Left lung (tissue), 14 donors: ENCODE measurements at places on chromosomes 2 and 18.

DNA sequence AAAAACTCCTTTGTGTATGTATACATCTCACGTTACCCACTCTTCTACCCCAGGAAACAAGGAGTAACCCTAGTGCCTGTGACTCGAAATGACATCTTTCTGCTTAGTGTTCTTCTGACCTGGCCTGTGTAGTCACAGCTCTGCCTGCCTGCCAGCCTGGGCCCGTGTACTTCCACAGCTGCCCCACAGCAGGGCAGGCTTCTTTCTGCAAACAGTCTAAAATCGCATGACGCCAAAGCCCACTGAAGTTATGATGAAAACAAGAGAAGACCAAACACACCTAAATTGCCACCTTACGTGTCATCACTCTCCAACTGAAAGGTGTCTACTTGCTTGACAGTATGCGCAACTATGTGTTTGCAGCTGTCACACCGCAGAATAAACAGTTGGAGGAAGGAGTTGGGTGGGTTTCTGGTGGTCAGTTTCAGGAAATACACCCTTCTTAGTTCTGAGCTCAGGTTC is 1.5 kb downstream of the GAREM1 start:
- no peak for DNase-seq

DNA sequence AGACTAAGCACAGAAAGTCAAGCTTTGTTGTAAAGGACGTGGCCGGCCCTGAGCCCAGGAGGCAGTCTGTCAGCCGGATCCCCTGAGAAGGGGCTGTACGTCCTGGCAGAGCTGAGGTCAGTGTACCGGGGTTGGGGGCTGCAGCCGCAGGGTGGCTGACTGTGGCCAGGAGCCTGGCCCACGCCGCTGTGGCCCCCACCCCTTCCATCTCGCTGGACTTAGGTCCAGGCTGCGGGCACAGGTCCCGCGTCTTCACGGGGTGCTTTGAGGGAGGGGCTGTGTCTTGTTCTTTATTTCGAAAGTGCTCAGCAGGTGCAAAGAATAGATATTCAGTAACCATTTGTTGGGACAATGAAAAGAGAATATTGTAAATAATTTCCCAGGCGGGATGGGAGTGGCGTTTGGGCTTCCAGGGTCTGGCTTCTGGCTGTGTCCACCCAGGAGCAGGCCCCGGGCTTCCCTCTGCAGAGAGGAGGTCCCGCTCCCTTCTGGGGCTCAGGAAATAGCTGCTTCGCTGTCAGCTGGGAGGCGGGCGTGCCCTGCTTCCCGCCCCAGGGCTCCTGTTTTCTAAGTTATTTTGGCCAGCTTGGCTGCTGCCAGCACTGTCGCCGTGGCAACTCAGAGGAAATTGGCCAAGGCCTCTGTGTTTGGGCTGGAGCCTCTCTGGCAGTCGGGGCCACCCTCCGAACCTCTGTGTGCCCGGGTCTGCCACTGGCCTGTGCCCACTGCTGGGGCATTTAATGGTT is 7.4 kb downstream of the NFATC1 start:
- DNase-seq, result no peak

- no peak for DNase-seq
These were observed 981.2 kb upstream of the KLHL29 start for GRCh38 chr2:22403748-22404147.

- no peak for DNase-seq
These were observed 450.6 kb upstream of the ST6GAL2 start for GRCh38 chr2:107336526-107336925.

- no peak for DNase-seq
These were observed 160.9 kb upstream of the EPC2 start for GRCh38 chr2:148483665-148484064.

DNA sequence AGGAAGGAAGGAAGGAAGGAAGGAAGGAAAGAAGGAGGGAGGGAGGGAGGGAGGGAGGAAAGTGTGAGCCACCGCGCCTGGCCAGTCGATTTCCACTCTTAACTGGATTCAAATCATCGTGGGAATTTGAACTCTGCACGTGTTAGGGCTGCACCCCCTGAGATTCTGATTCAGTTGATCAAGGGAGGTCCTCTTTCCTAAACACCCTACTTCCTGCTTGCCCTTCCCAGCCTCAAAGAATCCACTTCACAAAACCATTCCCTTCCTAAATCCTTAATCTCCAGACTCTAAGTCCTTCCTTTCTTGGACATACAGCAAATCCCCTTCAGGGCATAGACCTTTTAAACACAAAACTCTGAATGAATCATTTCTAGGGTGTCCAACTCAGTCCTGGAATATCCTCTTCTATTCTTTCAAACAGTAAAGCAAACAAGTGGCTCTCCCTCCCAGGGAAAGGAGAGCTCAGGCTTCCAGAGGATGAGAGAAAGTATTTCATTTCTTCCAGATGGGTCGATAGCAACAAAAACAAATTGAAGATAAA is 68.2 kb upstream of the MBOAT2 start:
- DNase-seq, result no peak

- no peak for DNase-seq
These were observed 18.0 kb upstream of the LBH start for GRCh38 chr2:30213326-30213725.

DNA sequence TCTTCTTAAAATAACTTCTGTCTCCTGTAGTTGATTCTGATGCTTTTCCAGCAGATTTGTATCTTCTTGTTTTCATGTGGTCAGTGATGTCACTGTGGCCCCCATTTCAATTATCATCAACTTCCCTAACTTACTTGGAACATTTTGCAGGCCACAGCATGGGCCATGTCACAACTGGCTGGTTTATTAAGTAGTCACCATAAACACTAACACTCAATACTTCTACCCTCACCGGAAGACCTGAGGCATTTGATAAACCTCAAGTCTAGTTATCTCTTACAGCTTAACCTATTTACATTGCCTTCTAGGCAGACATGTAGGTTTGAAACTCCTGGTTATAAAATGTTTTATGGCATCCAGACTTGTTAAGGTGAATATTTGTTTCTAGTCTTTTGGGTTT is 37.4 kb upstream of the PROKR1 start:
- DNase-seq, result no peak

DNA sequence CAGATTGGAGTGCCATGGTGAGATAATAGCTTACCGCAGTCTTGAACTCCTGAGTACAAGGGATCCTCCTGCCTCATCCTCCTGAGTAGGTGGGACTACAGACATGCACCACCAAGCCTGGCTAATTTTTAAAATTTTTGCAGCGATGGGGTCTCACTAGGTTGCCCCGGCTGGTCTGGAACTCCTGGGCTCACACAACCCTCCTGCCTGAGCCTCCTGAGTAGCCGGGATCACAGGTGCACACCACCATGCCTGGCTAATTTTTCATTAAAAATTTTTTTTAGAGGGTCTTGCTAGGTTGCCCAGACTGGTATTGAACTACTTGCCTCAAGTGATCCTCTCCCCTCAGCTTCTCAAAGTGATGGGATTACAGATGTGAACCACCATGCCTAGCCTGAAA is 27.8 kb downstream of the RAB31 start:
- no peak for DNase-seq

- DNase-seq, result no peak
These were observed 7.5 kb downstream of the PUM2 start for GRCh38 chr2:20343128-20343527.

- no peak for DNase-seq
These were observed 5.0 kb downstream of the B3GNT2 start for GRCh38 chr2:62200868-62201267.

- no peak for DNase-seq
These were observed 24.7 kb downstream of the STEAP3 start for GRCh38 chr2:119248311-119248710.

DNA sequence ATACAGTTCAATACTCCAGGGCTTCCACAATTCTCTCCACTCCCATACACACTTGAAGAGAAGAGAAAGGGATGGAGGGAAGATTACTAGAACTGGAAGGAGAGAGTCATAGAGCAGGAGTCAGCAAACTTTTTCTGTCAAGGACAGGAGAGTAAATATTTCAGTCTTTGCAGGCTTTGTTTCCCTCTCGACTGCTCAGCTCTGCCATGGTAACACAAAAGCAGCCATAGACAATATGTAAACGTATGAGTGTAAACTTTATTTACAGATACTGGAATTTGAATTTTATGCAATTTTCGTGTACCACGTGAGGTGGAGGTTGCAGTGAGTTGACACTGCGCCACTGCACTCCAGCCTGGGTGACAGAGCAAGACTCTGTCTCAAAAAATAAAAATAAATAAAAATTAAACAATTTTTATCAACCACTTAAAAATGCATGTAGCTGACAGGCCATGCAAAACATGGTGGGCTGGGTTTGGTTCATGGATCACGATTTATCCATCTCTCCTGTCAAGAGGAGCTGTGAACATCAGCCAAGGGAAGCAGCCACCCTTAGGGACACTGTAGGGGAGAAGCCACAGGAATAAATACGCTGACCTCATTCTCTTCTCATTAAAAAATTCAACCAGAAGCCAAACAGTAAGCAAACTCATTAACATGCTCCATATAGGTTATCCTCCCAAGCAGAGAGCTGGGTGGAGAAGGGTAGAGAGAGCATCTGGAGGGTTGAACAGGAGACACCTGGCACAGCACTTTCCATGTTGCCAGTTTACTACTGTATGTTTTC is 266.4 kb upstream of the FN1 start:
- DNase-seq, result no peak

DNA sequence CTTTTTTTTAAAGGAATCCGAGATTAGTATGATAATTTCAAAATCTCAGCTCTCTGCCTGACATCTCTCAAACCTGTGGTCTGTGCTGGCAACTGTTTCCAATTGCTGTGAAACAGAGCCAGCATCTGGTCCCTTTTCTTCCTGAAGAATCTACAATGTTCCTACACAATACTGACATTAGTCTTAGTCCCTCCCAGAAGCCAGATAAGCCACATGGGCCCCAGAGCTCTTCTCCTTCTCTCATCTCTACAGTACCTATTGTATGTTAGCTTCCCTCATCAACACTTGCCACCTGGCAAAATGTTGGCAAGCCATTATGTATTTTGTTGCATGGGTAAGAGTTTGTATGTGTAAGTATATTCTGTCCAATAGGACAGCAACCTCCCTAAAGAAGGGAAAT is 62.9 kb upstream of the CDKL4 start:
- DNase-seq, result no peak

DNA sequence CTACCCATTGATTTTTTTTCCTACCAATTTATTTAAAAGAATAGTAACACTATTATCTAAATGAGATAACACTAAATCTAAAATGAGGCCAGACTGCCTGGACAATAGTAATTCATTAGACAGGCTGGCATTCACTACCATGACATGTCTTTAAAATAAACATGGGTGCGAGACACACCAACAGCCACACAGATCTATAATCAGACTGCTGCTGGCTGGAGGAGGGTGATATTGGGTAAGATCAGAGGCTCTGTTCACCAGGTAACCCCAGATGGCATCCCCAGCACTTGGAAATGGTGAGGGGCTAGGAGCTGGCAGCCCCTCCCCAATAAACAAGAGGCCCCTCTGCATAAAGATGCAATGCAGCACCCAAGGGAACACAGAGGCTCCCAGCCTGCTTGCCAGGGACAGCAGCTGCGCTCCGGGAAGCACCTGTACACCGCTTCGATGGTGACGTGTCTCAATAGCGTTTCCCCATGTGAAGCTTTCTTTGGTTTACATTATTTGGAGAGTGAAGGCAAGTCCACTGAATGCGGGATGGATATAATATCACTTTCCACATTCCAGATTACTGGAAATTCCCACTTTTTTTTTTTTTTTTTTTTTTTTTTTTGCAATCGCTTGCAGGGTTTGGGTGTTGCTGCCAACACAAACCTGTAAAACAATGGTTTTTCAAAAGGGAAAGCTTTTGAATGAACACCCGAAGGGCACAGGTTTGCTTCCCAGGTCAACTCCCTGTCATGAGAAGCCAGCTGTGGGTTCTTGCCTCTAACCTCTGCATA is 159.0 kb downstream of the ZNF516 start:
- no peak for DNase-seq

DNA sequence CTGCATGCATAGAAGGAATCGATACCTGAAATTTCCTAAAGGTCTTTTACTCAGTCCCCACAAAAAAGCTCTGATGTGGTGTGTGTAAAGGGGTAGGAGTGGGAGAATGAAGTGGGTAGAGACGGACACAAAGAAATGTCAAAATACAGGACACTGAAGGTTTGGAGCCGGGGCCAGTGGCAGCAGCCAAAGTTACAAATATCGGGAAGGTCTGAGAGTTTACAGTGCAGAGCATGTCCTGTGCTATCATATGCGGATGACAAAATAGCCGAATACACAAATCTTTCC is 89.9 kb upstream of the STON1 start:
- DNase-seq, result no peak
